ENCODE measurements at places on chromosomes 6 and 20. TPM values are rescaled to one million over a fixed set of nuclear protein-coding genes. Genes with fewer than 3 reads are reported as not detected.

GRCh38 chr20:22370137-22370536 is 214.2 kb downstream of the FOXA2 start:
- H3K4me1 ChIP-seq, result no peaks in the 10 kb centered on the region
- no peak overlapping the region for H3K27ac ChIP-seq
- no peak overlapping the region for H3K4me3 ChIP-seq
- DNase-seq, result no peak
- H3K27me3 ChIP-seq, result no peaks in the 10 kb centered on the region

Gene FNDC1
- 1.0 TPM for total RNA-seq

GRCh38 chr20:1894951-1895673 is at the start of gene SIRPA:
Gene SIRPA, plus strand, starts transcription at chr20:1895407. Its CDS starts 41 bp downstream, at chr20:1895448.
- peaks cover 30% of the 10 kb centered on the region for H3K4me1 ChIP-seq
- peak within 1 kb of the TSS; percentile 97 for H3K27ac ChIP-seq
- no peaks in the 10 kb centered on the region for H3K27me3 ChIP-seq
- H3K4me3 ChIP-seq, result peak within 1 kb of the TSS; percentile 70
- H3K36me3 ChIP-seq, result no peaks in the 10 kb centered on the region

DNA sequence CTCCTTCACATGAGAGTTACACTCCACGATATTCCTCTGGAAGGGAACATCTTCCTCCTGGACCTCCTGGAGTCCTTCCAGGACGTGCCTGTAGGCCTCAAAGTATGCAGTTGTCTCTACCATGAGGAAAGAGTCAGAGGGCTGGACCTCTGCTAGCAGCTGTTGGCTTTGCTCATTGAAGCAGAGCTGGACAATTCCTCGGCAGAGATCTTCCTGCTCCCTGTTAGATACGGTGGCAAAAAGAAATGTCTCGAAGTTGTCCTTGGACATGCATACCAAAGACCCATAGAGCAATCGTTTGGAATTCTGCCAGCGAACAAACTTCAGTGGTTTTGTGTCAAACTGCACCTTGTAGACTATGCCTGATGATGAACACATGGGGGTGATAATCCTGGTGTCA is 7.7 kb downstream of the ZNFX1 start:
- H3K4me3 ChIP-seq, result no peak overlapping the region
- no peak overlapping the region for H3K27ac ChIP-seq
- H3K4me1 ChIP-seq, result peaks cover 3% of the 10 kb centered on the region
- peaks cover 7% of the 10 kb centered on the region for H3K36me3 ChIP-seq
- no peaks in the 10 kb centered on the region for H3K27me3 ChIP-seq

GRCh38 chr6:68087399-68088133 is 547.5 kb upstream of the ADGRB3 start:
- no peaks in the 10 kb centered on the region for H3K36me3 ChIP-seq
- H3K4me1 ChIP-seq, result no peaks in the 10 kb centered on the region
- no peak overlapping the region for H3K27ac ChIP-seq
- H3K4me3 ChIP-seq, result no peak overlapping the region
- DNase-seq, result no peak

GRCh38 chr6:132483779-132484679 is 28.9 kb downstream of the STX7 start:
- no peak overlapping the region for H3K27ac ChIP-seq
- no peaks in the 10 kb centered on the region for H3K36me3 ChIP-seq
- no peak for DNase-seq
- no peaks in the 10 kb centered on the region for H3K4me1 ChIP-seq
- no peaks in the 10 kb centered on the region for H3K27me3 ChIP-seq
- no peak overlapping the region for H3K4me3 ChIP-seq

- DNase-seq, result no peak
- no peaks in the 10 kb centered on the region for H3K27me3 ChIP-seq
- no peaks in the 10 kb centered on the region for H3K36me3 ChIP-seq
Observed at GRCh38 chr6:46451343-46451742, 39.9 kb downstream of the RCAN2 start.
